ENCODE measurements at places on chromosomes 1 and 21. TPM values are rescaled to one million over a fixed set of nuclear protein-coding genes. Genes with fewer than 3 reads are reported as not detected.

DNA sequence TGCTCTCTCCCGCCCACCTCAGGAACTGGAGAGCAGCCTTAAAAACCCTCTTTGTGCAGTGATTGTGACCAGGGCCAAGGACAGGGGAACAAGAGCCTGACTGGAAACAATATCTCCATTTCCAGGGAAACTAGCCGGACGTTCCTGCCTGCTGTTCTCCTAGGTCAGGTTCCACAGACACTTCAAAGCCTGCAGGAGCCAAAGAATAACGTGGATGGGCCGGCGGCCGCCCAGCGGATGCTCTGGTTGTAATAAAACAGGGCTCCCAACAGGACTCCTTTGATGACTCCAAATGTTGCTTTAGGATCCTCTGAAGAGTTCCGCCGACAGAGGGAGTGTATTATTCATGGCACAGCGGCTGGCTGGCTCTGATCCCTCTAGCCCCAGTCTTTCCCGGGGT is 162.2 kb downstream of the PLXNA2 start:
- no peak for DNase-seq

DNA sequence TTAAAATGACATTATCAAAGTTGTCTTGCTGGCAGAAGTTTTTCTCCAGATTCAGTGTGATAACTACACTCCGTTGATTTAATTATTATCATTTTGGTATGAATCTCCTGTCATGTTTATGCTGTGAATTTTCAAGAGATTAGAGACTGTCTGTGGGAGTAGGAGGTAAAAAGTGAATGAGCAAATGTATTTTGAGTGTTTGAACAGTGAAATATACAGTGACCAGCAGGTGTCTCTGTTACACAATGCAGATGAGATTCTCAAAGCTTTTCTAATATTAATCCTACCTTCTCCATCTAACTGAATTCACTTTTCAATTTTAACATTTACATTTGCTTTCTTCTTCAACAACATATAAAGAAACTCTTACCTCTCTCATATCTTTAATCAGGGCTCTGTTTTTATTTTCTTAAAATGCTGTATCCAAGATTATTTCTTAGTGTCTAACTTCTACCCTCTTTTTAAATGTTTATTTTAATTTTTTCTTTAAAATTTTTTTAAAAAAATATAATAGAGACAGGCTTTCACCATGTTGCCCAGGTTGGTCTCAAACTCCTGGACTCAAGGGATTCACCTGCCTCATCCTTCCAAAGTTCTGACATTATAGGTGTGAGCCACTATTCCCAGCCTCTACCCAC is 20.9 kb upstream of the HSPA13 start:
- DNase-seq, result no peak

DNA sequence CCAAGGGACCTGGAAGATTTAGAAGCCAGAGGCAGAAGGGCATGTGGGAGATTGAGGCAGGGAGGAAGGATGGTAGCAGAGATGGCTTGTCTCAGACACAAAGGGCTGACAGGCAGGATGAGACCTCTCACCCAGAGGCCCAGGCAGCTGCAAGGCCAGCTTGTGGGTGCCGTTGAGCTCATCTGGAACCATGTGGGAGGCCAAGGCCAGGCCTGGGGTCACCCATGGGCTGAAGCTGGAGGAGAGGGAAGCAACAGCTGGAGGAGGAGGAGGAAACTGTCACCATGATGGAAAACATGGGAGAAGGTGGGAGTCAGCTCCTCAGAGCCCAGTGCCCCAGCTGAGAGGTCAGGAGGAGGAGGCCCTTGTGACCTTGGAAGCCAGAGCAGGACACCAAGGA is 6.4 kb downstream of the CRABP2 start:
- DNase-seq, result no peak

DNA sequence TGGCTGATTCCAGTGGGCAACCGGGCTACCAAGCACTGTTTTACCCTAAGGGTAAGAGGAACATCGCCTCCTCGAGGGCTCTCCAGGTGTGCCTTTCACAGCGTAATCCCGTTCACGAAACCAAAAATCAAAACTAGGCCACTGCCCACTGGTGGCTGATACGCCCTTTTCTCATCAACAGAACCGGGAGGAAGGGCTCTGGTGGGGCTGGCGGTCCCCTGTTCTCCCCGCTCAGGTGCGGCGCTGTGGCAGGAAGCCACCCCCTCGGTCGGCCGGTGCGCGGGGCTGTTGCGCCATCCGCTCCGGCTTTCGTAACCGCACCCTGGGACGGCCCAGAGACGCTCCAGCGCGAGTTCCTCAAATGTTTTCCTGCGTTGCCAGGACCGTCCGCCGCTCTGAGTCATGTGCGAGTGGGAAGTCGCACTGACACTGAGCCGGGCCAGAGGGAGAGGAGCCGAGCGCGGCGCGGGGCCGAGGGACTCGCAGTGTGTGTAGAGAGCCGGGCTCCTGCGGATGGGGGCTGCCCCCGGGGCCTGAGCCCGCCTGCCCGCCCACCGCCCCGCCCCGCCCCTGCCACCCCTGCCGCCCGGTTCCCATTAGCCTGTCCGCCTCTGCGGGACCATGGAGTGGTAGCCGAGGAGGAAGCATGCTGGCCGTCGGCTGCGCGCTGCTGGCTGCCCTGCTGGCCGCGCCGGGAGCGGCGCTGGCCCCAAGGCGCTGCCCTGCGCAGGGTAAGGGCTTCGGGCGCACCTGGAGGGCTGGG is at the start of gene IL6R:
Gene IL6R, plus strand, starts transcription at position 360 of the 763 bp plus-strand sequence. Its CDS starts 287 bp downstream, at position 647.
- DNase-seq, result peak; percentile 94

Gene ADGRL2
- 18.0 TPM for total RNA-seq

DNA sequence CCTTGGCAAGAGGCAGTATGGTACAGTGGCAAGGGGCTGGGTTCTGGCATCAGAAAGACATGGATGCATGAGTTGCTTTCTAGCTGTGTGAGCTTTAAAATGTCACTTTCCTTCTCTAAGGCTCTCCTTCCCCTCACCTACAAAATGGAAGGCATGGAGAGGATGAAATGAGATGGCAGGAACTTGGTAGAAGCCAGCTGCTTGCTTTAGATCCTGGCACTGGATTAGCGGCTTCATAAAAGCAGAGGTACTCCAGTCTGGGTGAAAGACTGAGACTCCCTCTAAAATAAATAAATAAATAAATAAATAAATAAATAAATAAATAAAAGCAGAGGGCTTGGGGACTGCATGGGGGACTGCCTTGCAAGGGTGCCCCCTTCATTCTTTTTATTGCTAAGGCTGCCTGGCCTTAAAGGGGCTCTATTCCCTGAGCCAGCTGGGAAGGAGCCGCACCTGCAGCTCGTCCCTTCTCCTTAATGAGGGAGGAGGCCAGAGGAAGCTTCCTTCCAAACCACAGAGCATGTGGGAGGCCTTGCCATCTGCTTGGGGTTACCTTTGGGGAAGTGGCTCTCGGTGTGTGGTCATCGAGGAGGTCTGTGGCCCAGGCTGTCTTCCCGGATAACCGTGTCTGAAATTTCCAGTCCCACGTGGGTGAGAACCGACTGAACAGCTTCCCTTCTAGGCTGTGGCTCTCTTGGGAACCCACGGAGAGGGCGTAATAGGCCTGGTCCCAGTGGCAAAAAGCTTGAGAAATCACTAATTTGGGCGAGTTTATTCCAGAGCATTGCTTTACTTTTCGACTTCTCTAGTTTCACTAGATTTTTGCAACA is 2.0 kb upstream of the ATP13A2 start:
- DNase-seq, result peak; percentile 89

Gene S100A12
- total RNA-seq, result not detected

Gene PODN
- total RNA-seq, result not detected

- no peak for DNase-seq
Measured at GRCh38 chr1:173293756-173294155, 86.6 kb upstream of the TNFSF4 start.

DNA sequence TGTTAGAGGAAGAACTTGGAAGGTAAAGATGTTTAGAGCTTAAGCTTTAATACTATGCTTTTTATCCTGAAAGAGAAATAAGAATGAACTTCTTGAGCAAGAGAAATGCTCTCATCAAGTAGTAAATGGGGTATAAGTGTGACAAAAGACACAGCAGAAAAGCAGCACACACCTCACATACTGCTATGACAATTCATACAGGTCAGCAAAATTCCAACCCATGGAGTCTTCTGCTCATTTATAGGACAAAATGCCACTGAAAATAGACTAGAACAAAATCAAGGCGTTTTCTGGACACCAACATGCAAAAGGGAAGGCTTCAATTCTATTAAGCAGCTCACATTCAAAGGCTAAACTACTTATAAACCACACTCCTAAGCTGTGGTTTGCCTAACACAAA is 61.2 kb downstream of the EYA3 start:
- no peak for DNase-seq

All from Daoy (cell line).